ENCODE measurements at places on chromosomes 11 and 22.

- DNase-seq, result no peak
These were observed 315.2 kb downstream of the BLID start for GRCh38 chr11:121800731-121801393.

DNA sequence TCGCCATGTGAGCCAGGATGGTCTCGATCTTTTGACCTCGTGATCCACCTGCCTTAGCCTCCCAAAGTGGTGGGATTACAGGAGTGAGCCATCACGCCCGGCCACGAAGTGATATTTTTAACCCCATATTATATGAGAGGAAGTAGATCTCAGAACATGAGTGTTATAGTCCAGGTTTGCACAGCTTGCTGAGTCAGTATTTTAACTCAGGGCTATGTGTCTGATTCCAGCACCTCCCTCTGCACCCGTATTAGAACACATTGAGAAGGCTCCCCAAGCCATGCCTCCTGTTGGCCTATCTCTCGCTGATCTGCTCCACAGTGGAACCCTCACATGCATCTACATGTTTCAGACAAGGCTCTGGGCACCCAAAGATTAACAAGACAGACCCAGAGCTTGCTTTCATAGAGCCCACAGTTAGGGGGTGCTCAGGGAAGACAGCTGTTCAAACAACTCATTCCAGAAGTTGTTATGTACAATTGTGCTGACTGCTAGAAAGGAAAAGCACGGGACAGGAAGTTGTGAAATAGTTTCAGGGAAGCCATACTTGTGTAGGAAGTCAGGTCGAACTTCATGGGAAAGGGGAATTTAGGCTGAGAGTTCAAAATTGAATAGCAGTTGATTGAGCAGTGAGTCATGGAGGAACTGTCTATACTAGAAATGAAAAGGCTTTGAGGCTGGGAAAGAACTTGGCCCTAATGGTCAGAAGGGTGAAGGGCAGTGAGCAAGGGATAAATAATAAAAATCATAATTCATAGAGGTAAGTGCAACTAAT lies 49.3 kb upstream of the CLPB start:
- peak; percentile 21 for DNase-seq

- no peak for DNase-seq
These were observed 39.3 kb upstream of the SPON1 start for GRCh38 chr11:13923182-13923581.

GRCh38 chr22:33401291-33401690 lies 343.1 kb upstream of the SYN3 start:
- DNase-seq, result no peak

DNA sequence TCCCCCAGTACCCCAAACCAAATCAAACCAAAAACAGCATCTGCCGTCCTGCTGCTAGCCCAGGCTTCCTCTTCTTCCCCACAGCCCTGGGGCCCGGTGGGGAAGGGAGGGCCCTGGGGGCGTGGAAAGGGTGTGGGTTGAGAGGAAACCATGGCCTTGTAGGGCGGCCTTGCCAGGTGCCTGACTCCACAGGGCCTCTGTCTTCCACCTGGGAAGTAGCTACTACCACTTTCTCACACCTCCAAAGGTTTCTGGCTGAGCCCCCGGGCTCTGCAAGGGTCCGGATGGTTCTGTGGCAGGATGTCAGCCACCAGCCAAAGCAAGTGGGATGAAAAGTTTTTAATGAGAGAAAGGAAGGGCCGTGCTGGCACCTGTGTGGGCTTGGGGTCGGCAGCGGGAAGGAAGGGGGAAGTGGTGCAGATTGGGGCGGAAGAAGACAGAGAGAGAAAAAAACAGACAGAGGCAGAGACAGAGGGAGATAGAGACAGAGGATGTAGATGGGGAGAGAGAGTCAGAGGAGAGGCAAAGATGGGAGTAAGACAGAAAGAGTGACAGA lies 10.5 kb downstream of the TPST2 start:
- no peak for DNase-seq

DNA sequence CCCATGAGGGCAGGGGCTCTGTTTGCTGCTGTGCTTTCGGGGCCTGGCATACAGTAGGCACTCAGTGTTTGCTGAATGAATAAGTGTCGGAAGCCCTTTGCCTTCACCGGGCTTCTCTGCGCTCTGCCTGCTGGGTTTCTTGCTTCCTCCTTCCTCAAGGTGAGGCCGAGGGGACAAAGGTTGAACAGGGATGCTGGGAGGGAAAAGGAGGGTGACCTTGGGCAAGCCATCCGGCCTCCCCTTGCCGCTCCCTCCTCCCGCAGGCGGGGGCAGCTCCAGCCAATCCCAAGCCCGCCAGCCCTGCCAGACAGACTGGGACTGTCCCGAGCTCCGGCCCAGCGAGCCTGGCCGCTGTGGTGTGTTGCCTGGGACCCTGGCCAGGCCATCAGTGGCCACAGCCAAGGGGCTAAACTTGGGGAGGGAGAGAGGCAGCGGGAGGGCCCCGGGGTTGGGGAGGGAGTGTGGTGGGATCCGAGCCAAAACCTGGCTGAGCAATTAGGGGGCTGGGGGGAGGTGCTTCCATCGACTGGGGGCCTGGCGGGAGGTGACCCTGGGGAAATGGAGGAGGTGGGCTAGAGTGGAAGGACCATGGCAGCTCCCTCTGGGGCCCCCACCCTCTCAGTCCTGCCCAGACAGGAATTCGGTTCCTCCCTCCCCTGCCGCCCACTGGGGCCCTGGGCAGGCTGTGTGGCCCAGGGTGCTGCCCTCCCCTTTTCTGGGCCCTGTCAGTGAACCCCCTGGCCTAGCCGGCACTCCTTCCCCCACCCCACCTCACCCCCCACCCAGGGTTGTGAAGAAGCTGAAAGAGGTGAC lies 3.4 kb upstream of the RCOR2 start:
- DNase-seq, result no peak

DNA sequence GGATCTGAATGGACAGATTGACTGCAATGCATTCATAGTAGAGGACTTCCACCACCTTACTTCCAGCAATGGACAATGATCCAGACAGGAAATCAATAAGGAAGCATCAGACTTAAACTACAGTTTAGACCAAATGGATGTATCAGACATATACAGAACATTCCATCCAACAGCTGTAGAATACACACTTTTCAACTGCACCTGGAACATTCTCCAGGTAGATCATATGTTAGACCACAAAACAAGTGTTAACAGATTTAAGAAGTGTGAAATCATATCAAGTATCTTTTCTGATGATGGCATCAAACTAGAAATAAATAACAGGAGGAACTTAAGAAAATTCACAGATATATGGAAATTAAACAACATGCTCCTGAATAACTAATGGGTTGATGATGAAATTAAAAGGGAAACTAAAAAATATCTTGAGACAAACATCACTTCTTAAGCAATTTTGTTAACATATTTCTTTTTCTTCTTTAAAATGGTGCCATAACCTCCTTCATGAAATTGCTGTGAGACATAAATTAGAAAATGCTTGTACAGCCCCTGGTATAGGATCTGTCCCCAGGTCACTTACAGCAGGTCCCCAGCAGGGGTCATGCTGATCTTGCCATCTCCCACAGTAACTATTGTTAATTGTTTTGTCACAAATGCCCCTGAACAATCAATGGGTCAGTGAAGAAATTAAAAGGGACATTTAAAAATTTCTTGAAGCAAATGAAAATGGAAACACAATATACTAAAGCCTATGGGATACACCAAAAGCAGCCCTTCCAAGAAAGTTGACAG lies 100.0 kb upstream of the OR4B1 start:
- no peak for DNase-seq

- DNase-seq, result no peak
These were observed 562.8 kb upstream of the CCDC179 start for GRCh38 chr11:23423104-23423503.

Measured in hematopoietic multipotent progenitor cell treated with erythropoietin and hydrocortisone succinate and interleukin-3 and kit ligand, for 17 days (in vitro differentiated cells).